NCI-H524 (cell line): ENCODE measurements at places on chromosomes 4 and X.

DNA sequence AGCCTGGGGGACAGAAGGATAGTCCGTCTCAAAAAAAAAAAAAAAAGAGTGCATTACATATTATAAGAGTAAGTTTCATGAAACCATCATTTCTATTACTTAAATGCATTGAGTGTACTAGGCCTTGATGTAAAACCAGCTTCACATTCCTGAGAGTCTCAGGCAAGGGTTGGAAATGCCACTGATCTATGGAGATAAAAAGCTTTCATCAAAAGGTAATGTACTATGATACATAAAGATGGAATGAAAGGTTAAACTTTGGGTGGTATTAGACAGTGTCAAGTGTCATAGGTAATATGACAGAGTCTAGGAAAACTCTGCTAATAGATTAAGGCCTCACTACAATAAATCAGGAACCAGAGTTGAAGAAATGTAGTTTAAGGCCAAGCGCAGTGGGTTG lies 7.4 kb downstream of the CFAP97 start:
- DNase-seq, result no peak

GRCh38 chrX:1483843-1484637 lies 31.3 kb upstream of the ASMTL start:
- no peak for DNase-seq

DNA sequence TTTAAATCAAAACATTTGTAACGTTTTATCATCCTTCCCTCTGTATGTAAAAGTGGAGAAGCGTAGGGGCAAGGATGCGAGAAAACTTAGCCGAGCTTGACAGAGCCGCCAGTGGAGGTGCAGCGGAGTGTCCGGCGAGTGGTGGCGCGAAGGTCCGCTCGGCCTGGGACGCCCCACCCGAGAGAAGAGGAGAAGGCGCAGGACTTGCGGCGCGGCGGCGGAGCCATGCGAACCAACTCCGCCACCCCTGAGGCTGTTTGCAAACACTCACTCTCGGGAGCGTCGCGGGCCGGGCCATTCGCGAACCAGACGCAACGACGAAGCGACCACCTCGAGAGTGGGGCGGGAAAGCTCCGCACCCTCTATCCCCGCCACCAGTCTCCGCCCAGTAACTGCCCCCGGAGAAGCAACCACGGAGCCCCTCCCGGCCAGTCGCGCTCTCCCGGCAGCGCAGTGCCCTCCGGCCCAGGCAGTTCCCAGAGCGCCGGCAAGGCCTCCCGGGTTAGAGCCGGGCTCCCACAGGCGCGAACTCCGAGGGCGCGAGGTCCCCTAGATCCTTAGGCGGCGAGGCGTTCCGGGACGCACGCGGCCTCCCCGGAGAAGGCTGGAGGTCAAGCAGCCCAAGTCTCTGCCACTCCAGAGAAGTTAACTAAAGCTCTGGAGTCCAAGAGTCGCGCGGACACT lies 2.3 kb upstream of the MAB21L2 start:
- DNase-seq, result no peak

DNA sequence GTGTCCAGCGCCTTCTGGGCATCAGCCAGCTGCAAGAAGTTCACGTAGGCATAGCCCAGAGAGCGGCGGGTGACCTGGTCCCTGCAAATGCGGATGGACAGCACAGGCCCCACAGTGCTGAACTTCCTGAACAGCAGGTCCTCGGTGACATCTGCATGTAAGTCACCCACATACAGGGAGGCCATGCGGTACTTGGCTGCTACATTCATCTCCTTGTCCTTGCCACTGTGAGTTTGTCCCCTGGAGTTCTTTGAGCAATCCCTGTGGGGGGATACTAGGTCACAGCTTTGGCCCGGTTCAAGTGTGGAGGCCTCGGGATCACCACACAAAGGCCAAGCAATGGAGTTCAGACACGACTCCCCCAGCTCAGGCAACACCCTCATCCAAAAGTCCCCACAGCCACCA lies 776 bp downstream of the PABPC4L start:
- DNase-seq, result no peak

DNA sequence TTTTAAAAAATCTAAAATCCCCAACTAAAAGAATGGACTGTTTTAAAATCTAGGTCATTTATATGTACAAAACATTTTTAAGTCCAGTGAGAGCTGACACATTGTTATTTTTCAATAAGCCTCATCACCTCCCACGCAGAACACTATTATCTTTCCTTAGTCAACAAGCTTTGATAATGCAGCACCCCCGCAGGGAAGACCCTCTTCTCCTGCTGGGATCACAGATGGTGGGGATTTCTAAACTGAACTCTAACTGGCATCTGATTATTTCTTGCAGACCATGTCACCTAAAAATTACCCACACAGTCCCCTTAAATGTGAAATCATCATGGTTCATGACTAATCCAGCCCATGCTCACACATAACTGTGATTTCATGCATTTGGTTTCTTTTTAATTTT lies 11.6 kb downstream of the SYTL4 start:
- peak; percentile 77 for DNase-seq

- no peak for DNase-seq
These were observed 97.7 kb downstream of the ANXA5 start for GRCh38 chr4:121599049-121599448.

DNA sequence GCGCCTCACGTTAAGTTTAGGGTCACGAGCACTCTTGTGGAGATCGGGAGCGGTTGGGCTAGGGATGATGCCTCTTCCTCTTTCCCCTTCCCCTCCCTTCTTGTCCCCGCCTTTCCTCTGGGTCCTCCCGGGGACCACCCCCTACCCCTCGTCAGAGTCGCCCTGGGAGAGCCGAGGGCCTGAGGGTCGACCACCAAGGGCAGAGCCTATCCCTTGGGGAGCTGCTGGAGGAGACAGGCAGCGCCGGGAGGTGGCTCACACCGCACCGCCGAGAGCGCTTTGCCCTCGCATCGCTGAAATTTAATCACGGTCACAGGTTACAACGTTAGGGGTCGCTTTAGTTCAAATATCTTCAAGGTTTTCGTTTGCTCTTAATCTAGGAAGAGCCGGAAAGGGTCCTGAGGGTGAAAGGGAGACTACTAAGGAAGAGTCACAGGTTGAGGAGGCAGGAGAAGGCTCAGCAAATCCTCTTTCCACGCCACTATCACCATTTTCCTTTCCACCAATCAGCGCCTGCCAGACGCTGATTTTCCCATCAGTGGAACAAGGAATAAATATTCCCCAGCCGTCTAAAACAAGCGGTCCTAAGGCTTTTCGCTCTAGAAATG lies 528 bp upstream of the SNCA start:
- DNase-seq, result peak; percentile 45

- no peak for DNase-seq
These were observed 15.8 kb downstream of the DHRSX start for GRCh38 chrX:2484721-2485648.

GRCh38 chr4:109051054-109051453 lies 251.4 kb downstream of the COL25A1 start:
- DNase-seq, result no peak

GRCh38 chr4:123698556-123698955 lies 302.0 kb downstream of the SPRY1 start:
- no peak for DNase-seq

- no peak for DNase-seq
These were observed 156.6 kb downstream of the FAM13A start for GRCh38 chr4:88900432-88900831.

DNA sequence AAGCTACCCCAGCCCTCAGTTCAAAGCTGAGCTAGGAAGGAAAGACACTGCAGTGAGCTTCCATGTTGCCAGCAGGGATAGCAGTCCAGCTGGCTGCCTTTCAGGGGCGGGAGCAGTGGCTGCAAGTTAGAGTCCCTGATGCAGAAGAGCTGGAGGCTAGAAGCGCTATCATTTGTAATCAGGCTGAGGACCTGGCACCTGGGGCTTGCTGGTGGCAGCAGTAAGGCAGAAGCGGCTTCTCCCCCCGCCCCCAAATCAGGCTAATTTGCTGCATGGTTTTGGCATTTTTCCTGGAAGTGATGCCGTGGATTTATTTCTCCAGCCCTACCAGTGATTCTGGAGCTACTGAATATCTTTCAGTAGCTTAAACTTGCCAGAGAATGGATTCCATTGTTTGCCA lies 203.3 kb downstream of the CLCN4 start:
- DNase-seq, result no peak
